ENCODE measurements at places on chromosomes 1 and 21.
A peak's percentile ranks its signal among the peaks of the same experiment; 100 is the strongest.

- peak; percentile 20 for DNase-seq
These were observed 10.0 kb downstream of the GJA8 start for GRCh38 chr1:147912553-147912952.

GRCh38 chr1:158972841-158973240, 36.9 kb upstream of the IFI16 start:
- DNase-seq, result peak; percentile 4

GRCh38 chr21:41977034-41977950, 23.5 kb upstream of the C2CD2 start:
- DNase-seq, result no peak

- DNase-seq, result peak; percentile 90
These were observed 174.8 kb downstream of the TOMM20 start for GRCh38 chr1:234953655-234954405.

GRCh38 chr1:242455052-242455361, 69.5 kb downstream of the PLD5 start:
- DNase-seq, result no peak

- no peak for DNase-seq
These were observed 21.7 kb downstream of the LRRC8B start for GRCh38 chr1:89546082-89546889.

DNA sequence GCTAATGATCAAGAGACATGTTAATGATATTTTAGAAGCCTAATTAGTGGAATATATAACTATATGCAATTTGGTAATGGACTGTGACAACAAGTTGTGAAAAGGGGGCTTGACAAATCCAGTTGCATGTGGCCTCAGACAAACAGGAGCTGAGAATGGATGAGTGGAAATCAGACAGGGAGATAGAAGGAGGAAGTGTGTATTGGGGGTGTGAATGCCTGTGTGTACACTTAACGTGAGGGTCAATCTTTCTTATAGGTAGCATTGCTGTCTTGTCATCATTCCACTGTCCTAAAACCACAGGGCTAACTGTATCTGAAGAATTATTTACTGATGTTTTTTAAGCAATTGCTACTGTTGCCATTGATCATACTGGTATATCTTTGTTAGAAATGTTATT, 64.8 kb downstream of the PBX1 start:
- DNase-seq, result no peak

- DNase-seq, result no peak
These were observed 6.0 kb downstream of the IFFO2 start for GRCh38 chr1:18950401-18951026.

- peak; percentile 68 for DNase-seq
These were observed 167.7 kb upstream of the CSF3R start for GRCh38 chr1:36650200-36651065.

DNA sequence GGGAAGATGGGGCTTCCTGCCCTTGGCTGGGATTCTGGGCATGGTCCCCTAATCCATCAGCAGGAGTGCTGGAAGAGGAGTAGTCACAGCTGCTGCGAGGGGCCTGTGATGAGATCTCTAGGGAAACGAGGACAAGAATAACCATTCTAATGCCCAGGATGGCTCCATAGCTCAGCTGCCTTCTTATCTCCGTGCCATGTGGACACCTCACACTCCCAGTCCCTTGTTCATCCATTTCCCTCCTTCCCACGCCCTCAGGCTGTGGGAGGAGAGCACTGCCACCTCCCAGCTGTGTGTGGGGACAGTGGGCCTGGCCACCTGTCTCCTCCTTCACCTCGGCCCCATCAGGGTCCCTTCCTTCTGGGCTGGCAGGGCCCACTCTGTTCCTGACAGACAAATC, 16.1 kb upstream of the ETV3 start:
- peak; percentile 61 for DNase-seq

- DNase-seq, result no peak
These were observed 10.9 kb upstream of the FUBP1 start for GRCh38 chr1:77989744-77990143.

- DNase-seq, result no peak
These were observed 7.0 kb downstream of the NOL9 start for GRCh38 chr1:6547301-6547700.

- no peak for DNase-seq
These were observed 687.7 kb downstream of the MATN1 start for GRCh38 chr1:30035522-30036228.

DNA sequence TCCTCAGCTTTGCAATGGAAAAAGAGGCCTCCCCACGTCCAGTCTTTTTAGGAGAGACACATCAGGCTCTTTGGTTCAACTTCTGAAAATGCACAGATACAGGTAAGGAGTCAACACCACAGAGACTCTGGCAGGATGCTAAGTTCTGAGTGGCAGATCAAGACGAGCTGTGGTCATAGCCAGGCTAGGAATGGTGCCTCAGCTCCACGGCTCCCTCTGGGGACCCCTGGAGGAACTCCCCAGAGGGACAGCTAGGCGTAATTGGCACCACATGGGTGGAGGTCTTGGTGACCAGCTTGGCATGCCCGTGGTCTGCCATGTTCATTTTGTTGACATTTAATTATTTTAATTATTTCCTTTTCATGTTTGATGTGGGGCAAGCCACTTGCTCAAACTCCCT, 206.1 kb downstream of the KAZN start:
- no peak for DNase-seq

DNA sequence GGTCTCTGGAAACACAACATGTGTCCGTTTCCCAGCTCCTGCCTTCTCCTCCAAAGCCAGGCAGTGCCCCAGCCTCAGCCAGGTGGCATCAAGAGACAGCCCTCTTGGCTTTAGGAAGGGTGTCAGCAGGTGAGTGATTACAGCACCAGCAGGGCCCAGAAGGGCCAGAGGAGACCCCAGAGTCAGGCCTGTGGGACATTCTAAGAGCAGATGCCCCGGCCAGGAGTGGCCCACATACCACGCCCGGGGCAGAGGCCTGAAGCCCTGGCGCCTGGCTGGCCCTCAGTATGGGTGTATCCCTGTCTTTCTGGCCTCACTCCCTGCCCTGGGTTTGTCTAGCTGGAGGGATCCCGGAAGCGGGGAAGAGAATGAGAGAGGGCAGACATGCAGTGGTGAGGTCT, 109.2 kb downstream of the CASZ1 start:
- DNase-seq, result no peak

DNA sequence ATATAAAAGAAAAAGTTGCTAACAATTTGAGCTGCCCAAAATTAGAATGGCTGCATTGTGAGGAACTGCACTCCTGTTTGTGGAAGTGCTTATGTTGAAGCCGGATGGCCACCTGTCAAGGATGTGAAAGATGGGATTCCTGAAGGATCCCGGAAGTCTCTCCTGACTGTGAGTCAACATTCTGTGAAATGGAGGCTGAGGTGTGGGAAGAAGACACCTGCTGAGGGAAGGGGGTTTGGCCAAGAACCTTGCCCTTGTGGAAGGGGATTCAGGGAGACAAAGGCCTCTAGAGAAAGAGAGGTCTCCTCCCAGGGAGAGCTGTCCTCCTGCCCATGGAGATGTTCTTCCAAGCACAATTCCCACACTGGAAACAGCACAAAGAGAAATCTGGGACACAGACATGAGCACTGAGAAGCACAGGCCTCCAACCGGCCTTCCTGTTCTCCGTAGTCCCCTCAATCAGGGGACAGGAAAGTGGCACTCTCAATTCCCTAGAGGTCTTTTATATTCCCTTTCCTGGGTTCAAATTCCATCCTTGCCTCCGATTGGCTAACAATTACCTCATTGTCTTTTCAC, 70.5 kb downstream of the CD2 start:
- peak; percentile 68 for DNase-seq

DNA sequence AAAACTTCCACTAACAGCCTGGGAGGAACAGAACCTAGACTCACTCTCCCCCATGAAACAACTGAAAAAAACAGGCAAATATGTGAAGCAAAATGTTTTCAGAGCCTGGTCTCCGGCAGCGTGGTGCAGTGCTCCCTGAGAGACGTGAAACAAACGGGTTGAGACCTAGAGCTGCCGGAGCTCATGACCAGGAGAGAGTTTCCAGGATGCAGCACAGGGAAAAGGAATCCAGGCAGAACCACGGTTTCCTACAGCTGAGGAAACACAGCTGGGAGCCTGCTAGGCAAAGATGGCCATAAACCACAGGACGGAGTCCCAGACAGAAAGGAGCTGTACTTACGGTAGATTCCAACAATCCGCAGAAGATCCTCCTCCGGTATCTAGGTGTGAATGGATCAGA, 20.2 kb upstream of the SLC19A1 start:
- no peak for DNase-seq

DNA sequence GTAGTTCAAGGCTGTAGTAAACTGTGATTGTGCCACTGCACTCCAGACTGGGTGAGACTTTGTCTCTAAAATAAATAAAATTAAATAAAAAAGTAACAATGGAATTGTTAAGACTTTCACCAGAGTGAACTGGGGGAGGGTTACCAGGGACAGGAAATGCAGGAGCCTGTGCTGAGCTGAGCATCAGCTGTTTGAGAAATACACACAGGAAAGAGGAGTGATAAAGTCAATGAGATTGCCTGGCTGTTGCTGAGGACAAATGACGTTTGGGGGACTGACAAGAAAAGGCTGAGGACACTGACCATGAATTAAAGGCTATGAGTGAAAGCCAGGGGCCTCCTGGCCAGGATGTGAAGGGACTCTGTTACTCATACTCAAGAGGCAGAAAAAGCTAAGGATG, 226.3 kb downstream of the SETD4 start:
- no peak for DNase-seq

- peak; percentile 12 for DNase-seq
These were observed 385.0 kb upstream of the NFIA start for GRCh38 chr1:60697204-60697994.

DNA sequence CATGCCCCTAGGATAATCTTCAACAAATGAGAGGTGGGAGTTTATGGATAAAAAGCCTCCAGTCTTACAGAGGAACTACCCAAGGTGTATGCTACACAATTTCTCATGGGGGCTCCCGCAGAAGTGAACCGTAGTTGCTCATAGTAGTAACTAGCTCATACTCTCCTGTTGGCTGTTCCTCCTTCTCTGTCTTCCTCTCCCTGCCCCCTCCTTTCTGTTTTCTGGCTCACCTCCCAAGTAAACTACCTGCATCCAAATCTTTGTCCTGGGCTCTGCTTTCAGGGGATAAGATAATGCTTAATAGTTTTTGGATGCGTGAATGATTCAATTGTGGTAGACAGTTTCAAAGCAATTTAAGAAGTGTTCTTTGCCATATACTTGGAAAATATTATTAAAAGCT, 90.1 kb upstream of the ROR1 start:
- no peak for DNase-seq

DNA sequence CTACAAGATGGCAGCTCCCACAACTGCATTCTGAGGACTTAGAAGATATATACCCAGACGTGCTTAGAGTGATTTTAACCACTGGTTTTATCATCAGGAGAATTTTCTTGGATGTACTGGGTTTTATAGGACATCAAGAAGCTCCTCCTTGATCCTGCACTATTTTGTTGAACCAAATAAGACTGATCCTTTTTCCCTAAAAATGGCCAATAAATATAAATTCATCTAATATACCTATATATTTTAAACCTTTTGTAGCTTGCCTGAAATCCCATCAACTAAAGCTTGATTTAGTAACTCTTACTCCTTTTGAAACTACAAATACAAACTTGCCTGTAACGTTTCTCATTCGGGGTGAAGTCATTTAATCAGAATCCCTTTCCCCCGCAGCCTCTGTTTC, 849.4 kb upstream of the ADAMTS5 start:
- no peak for DNase-seq

GRCh38 chr1:161930064-161930463, 93.6 kb downstream of the OLFML2B start:
- DNase-seq, result no peak

- DNase-seq, result no peak
These were observed 97.2 kb downstream of the ZFYVE9 start for GRCh38 chr1:52238887-52239707.

DNA sequence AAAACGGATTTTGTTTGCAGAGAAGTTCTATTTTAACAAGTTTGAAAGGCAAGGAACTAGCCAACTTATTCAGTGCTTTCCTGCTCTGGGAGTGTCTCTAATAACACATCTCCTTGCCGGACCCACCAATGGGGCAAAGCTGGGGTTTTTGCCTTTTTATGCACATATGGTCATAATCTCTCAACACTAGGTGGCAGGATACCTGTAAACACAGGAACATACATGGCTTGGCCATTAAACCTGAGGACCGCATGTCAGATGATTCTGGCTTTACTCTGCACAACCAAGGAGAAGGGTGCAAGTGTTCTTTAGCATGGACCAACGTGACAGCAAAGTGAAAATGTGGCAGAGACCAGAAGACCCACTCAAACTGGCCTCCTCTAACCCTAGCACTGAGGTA, 4.9 kb downstream of the TMEM9 start:
- peak; percentile 62 for DNase-seq

GRCh38 chr1:231896806-231897205, 270.2 kb downstream of the DISC1 start:
- DNase-seq, result no peak

GRCh38 chr1:237748171-237748960, 142.4 kb downstream of the ZP4 start:
- no peak for DNase-seq

DNA sequence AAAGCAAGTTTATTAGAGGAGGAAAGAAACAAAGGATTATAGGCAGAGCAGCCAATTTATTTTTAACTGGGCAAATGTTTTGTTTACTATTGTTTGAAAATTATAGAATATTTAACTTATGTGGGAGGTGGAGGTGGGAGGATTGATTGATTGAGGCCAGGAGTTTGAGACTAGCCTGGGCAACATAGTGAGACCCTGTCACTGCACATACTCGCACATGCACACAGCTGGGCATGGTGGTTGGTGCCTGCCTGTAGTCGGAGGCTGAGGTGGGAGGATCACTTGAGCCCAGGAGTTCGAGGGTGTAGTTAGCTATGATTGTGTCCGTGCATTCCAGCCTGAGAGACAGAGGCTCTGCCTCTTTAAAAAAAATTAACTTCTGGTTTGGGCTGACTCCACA, 6.7 kb downstream of the MAN1A2 start:
- DNase-seq, result no peak
